ENCODE measurements at places on chromosomes 2 and 18.

GRCh38 chr2:211816754-211817153 lies 721.8 kb downstream of the ERBB4 start:
- peak; percentile 1 for DNase-seq

DNA sequence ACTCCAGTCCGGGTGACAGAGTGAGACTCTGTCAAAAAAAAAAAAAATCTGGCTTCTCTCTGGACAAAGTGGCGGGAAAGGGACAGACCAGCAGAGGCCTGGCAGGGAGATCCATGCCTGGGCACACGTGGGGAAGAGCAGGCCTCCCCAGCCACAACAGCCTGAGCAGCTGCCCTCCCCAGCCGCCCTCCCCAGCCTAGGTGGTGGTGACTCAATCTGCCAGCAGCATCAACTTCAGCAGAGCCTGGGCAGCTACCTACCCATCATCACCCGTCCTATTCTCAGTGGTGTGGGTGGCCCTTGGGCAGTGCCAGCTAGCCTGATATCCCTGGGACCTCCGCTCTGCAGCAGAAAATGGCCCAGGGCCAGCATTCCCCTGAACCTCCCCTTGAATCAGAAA lies 612.4 kb downstream of the FBXO15 start:
- DNase-seq: no peak

- DNase-seq: no peak
These were observed 8.6 kb upstream of the ESPNL start for GRCh38 chr2:238091436-238092060.

GRCh38 chr2:71687412-71687811 lies 234.1 kb downstream of the DYSF start:
- no peak for DNase-seq

DNA sequence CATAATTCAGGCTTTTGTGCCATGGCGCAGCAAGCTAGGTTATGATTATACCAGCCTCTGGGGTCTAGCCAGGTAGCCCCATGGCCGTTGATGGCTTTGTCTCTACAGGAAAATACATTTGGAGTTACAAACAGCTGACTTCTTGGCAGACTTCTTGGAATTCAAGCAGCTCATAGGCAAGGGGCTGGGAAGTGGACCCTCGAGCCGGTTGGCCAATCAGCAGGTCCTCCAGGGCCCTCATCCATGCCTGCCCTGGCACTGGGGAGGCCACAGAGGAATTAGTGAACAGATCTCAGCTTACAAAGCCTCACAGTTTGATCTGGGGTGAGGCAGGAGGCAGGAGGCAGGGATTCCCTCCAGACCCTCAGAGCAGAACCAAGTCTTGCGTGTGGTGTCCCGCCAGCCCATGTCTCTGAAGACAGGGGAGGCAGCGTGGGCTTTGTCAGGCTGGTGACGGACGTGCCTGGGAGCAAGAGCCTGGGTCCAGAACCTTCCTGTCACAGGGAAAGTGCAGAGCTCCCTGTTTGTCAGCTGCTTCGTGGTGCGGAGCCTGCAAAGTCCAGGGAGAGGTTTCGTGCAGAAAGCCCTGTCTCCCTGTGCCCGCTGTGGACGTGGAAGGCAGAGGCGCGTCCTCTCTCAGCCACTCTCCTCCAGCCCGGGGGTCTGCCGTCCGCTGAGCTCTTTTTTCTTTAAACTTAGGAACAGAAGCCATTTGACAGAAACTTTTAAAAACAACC lies 131.7 kb downstream of the KLHL29 start:
- DNase-seq: no peak

DNA sequence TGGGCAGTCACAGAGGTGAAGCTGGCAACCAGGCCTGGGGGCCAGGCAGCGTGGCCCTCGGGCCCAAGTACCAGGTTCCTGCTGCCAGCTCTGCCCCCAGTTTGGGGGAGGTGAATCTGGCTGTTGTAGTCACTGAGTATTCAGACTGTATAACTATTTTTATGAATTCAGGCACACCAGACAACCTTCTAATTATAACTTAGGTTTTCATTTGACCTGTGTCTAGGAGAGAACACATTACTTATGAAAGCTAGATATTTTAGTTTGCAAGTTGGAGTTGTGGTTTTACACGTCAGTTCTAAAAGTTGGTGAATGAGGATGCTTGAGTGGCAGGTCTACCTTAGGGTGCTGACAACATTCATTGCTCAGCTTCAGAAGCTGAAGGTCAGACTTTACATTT lies 71.7 kb downstream of the LIMS1 start:
- no peak for DNase-seq

- DNase-seq: no peak
These were observed 22.7 kb downstream of the EPC2 start for GRCh38 chr2:148667113-148667836.

GRCh38 chr2:171966235-171966634 lies 33.5 kb upstream of the METAP1D start:
- no peak for DNase-seq

DNA sequence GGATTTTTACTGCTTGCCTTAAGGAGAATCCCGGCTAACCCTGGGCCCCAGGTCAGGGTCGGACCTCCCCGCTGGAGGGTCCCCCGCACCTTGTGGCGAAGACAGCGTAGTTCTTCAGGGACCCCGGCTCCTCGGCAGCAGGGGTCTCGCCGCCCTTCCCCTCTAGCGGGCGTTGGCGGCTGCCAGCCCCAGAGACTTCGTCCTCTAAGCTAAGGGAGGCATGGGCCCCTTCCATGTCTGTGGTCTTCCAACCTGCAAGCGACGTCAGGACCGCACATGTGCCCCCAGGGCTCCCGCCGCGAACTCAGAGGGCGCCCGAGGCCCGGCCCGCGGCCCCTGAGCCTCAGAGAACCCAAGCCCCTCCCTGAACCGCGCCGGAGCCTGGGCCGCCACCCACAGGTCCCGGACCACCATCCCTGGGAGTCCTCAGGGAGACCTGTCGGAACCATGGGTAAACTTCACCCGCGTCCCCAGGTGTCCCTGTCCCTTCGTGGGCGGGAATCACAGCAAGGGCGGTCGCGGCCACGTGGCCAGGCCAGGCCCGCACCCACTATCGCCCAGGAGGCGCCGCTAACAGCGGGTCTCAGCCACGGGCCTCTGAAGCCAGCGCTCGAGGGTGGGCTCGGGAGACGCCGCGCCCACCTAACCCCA lies 562 bp downstream of the ANKMY1 start:
- DNase-seq: no peak

GRCh38 chr2:157894694-157895435 lies 18.7 kb upstream of the ACVR1 start:
- DNase-seq: peak; percentile 67

GRCh38 chr2:69271831-69272257 lies 115.2 kb downstream of the GFPT1 start:
- no peak for DNase-seq

DNA sequence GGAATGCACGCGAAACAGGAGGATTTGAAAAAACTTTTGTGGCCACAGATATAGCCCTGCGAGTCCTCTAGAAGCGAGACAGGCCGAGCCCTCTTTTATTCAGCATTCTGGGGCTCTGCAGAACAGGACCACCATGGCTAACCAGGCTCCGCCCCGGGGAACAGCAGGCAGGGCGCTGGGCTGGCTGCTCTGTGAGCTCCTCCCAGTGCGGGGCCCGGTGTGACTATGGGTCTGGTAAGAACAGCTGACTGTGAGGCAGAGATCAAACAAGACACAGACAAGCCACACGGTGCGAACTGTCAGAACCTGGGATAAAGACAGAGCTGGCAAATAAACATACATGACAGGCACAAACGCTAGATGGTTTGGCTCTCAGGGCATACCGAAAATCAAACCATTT lies 15.5 kb downstream of the PXDN start:
- no peak for DNase-seq
